ENCODE measurements at places on chromosomes 13 and 19.

DNA sequence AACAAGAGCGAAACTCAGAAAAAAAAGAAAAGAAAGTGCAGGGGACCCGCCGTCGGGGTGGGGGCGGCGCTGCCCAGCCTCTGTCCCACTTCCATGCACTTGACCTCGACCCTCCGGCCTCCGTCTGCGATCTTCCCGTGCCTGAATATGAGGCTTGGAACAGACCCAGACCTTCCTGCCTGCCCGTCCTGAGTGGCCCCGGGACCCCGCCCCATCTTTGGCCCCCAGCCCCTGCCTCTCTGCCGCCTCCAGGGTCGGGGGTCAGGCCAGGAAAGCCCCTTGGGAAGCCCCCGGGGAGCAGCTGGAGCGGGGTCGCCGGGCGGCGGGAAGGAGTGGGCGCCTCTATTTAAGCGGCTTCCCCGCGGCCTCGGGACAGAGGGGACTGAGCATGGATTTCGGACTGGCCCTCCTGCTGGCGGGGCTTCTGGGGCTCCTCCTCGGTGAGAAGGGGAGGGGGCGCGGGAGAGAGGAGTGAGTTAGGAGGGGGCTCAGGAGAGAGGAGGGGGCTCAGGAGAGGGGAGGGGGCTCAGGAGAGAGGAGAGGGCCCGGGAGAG is at the start of gene MADCAM1:
Gene MADCAM1 (plus strand): TSS at position 375 of the 554 bp plus-strand sequence. CDS start 14 bp downstream, at position 389.
- DNase-seq = no peak

DNA sequence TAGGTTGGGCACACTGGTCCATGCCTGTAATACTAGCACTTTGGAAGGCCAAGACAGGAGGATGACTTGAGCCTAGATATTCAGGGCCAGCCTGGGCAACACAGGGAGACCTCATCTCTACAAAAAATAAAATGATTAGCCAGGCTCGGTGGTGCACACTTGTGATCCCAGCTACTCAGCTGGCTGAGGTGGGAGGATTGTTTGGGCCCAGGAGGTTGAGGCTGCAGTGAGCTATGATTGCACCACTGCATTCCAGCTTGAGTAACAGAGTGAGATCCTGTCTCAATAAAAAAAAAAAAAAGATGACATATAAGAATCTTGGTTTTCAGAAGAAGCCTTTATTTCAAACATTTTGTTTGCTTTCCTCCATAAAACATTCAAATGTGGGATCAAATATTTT is 178.0 kb downstream of the LIG4 start:
- DNase-seq = no peak

- no peak for DNase-seq
Measured at GRCh38 chr13:45833663-45834375, 17.7 kb downstream of the SIAH3 start.

- no peak for DNase-seq
Measured at GRCh38 chr13:69331245-69331644, 776.4 kb upstream of the ATXN8OS start.

DNA sequence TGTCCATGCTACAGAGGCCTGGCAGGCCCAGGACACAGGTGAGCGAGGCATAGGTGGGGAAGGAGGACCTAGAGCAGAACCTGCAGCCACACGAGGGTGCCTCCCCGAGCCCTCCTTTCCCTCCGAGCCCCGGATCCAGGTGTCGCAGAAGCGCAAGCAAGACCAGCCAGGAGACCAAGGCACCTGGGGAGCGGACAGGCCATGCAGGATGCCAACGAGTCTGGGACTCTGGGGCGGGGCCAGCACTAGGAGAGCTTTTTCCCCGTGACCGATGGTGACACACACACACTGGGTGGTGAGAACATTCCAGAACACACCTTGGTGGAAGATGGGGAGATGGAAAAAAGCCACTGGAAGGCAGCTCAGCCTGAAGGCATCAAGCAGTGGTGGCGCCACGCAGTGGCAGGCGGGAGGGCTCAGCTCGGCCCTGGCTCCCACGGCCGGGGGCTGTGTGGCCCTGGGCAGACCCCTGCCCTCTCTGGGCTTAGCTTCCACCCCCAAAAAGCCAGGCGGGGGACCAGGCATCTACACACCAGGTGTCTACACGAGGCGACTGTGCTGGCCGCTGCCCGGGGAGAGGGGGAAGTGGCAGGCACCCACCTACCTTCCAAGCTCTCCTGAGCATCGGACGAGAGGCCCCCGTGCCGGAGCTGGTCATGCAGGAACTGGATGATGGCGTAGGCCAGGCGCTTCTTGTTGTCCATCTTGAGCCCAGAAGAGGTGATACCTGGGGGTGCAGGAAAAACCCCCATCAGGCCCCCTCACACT is 14.5 kb downstream of the SGTA start:
- DNase-seq = no peak

DNA sequence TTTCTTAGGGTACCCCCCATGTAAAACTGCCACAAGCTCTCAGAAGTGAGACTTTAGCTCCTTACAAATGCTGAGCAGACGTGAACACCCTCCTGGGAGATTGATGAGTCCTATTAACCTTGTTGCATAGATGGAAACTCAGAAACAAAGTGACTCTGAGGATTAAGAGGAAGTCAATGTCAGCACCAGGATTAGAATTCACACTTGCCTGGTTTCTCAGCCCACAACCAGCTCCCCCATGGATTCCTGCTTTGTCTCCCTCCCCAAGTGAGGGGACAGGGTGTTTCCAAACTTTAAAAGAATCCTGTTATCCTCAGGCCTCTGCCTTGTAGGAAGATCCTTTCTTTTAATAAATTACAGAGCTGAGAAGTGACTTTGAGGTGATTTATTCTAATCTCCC is 324.4 kb downstream of the NDFIP2 start:
- DNase-seq = no peak

DNA sequence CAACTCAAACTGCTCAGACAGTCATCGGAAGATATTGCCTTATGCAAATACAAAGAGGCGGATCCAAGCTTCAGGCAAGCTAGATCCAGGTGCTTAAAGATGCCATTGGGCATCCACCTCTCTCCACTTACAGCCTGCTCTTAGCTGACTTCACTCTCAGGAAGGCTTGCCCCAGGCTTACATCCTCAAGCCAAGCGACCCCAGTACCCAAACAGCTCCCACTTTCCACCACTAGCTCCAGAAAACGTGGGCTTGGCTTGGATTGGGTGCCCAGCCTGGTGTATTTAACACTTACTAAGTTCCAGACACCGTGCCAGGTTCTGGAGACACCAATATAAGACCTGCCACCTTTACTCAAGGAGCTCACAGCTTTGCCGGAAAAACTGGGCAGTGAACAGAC is 142.1 kb upstream of the VSTM2B start:
- no peak for DNase-seq
